ENCODE measurements at places on chromosomes 7 and 10.

DNA sequence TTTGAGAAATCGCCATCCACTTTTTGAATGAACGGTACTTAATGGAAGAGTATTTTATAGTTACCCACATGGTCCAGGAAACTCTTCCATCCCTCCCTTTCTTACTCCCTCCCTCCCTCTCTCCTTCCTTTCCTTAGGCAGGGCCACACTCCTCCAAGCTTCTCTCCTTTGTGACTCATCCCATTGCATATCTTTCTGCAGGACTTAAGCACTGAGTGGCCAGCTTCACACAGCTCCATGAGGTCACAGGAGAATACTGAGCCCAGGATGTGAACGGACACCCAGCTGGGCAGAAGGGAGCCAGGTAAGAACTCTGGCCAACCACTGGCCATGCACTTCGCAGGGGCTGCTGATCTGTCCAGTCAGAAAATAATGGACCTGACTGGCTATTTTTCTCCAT, 189.7 kb upstream of the ADCY1 start:
- DNase-seq: no peak

DNA sequence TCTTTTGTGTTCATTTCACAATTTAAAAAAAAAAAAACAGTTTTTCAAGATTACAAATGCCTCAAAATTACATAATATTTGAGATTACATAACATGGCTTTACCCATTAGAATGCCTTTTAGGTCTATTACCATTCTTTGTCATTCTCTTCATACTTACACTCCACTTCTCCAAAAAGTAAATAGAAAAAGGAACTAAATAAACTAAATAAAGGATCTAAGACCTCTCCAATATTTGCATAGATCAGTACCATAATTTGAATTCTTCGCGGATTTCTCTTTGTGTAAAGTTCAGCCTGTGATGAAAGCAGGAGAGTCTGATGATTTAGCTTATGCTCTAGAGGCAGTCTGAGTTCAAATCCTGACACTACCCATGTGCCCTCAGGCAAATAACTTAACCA, 56.4 kb upstream of the C1GALT1 start:
- no peak for DNase-seq

- no peak for DNase-seq
These were observed 27.2 kb upstream of the PFKFB3 start for GRCh38 chr10:6175329-6176055.

DNA sequence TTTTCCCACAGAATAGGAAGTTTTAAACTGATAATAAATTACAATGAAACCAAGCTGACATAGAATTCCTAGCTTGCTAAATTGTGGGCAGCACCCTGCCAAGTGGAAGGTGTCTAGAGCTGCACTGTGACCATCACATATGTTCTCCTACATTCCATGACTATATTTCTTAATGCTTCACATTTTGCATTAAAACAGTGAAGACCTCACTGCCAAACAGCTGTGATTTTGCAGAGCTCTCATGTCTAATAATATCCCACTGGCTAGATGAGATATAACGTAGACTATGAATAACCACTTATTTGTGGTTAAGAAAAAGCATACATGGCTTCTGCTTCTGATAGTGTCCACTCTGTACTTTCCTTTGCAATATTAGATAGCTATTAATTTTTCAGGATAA, 228.3 kb upstream of the TEX47 start:
- DNase-seq: no peak

DNA sequence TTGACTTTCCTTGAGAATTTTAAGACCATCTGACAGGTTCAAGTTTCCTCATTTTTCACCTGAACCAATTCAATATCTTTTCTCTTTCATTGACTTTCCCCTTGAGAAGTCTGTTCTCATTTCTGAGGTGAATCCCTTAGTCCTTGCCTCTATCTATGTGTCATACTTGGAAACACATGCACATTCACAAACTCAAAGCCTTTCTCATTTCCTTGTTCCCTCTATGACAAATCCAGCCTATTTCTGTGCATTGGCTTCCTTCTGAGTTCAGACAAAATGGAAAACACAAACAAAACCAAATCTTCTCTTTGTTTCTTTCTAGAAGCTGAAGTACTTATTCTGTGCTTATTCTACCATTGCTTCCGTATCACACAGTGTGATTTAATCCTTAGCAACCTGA, 13.8 kb downstream of the PTTG1IP2 start:
- DNase-seq: no peak

GRCh38 chr10:19815036-19815730, 1.0 kb upstream of the PLXDC2 start:
- DNase-seq: no peak

DNA sequence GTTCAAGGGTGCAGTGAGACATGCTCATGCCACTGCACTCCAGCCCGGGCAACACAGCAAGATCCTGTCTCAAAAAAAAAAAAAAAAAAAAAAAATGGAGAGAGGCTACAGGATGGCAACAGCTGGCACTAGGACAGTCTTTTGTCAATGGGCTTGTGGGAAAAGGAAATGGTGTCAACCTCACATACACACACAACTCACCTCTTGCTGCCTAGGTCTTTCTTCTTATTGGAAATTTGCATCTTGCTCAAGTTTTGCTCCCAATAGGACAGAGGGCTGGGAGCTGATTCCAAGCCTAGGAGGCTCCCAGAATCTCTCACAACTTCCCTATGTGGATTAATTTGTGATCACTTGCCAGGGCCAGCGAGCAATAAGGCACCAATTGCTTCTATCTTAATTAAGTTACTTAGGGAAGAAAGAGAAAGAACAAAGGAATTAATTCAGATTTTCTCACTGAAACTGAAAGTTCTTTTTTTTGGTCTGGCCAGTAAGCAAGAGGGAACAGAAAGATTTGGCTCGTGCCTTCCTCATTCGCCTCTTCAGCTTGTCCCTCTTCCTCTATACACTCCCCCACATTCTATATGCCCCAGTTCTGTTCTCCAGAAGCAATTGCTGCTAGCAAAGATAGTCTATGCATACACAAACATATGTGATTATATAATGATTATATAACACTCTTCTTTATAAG, 33.8 kb downstream of the MAP3K8 start:
- DNase-seq: no peak

DNA sequence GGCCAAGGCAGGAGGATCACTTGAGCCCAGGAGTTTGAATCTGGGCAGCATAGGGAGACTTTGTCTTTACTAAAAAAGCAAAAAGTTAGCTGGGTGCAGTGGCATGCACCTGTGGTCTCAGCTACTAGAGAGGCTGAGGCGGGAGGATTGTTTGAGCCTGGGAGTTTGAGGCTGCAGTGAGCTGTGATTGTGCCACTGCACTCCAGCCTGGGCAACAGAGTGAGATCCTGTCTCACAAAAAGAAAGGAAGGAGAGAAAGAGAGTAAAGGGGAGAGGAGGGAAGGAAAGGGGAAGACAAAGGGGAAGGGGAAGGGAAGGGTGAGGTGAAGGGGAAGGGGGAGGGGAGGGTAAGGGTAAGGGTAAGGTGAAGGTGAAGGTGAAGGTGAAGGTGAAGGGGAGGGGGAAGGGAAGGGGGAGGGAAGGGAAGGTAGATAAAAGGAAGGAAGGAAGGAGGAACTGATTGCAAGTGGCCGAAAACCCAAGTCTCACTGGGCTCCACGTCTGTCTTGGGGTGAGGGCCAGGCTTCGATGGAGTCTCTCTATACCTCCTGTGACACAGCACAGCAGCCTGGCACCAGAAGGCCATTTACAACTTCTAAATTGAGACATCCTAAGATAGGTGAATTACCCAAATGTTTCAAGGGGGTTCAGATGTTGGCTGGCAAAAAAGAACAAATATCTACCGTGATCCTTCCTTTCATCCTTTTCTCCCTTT, 4.0 kb upstream of the KLRG2 start:
- no peak for DNase-seq

DNA sequence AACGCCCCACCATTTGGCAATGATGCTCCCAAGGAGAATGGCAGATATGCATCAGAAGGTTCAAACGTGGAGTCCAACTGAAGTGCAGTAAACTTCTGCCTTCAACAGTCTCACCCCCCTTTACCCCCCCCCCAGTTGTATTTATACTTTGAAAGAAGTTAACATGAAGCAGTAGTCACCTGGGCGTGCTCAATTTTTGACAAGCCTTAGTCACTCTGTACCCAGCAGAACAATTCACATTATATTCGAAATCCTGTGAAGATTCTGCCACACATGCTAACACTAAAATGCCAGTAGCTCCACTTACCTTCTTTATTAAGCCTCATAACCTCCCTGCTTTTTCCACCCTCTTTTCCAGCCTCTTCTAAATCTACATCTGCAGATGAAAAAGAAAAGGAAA, 894 bp downstream of the ATXN7L1 start:
- no peak for DNase-seq

Data from activated CD4-positive, alpha-beta T cell treated with anti-CD3 and anti-CD28 coated beads, Interleukin-2, amount 50 U/mL, for 1 hour (primary cell).